ENCODE measurements at places on chromosomes 1 and 21.

DNA sequence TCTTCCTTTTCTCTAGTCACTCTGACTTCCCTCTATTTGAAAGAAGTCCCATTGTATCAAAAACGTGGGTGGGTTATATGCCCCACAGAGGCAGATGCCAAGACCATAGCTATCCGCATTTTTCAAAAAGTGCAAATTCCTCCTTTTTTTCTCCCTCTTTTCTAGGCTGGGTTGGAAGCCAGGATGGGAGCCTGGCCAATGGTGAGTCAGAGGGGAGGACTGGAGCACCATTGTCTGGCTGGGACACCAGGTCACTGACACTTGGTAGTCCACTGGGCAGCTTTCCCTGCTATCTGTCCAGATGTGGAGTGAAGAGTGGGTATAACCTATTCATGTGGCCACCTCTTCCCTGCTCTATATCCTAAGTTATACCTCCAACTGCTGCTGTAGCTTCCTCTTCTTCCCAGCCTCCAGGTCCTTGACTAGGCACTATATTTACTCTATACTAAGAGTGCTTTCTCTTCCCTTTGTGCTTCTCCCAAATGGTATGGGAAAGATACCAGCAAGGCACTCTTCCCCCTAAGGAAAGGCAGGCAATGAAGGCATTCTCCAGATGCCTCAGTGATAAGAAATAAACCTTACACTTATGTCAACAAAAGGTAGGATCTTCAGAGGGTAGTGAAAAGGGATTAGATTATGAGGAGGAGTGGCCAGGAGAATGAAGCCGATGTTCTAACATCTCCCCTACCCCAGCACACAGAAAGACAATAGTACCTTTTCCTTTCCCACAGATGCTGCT, 12.9 kb downstream of the PI4KB start:
- no peaks in the 10 kb centered on the region for H3K27me3 ChIP-seq
- peaks cover 7% of the 10 kb centered on the region for H3K36me3 ChIP-seq
- DNase-seq = no peak
- no peak overlapping the region for H3K4me3 ChIP-seq

DNA sequence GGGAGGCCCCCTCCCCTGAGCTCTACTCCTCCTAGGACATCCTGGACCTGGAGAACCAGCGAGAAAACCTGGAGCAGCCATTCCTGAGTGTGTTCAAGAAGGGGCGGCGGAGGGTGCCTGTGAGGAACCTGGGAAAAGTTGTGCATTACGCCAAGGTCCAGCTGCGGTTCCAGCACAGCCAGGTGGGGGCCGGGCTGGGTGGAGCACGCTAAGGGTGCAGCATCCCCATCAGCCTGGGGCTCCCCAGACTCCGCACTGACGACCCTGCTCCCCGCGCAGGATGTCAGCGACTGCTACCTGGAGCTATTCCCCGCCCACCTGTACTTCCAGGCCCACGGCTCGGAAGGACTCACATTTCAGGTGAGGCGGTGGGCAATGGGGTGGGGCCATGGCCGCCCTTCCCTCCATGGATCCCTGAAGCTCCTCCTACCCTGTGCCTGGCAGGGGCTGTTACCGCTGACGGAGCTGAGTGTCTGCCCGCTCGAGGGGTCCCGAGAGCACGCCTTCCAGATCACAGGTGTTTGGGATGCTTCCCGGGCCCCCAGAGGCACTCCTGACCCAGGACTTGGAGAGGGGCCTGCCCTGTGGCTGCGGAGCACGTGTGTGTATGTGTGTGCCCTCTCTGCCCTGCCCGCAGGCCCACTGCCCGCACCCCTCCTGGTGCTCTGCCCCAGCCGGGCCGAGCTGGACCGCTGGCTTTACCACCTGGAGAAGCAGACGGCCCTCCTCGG, 4.1 kb downstream of the PLEKHN1 start:
- no peak overlapping the region for H3K4me3 ChIP-seq
- peaks cover 63% of the 10 kb centered on the region for H3K27me3 ChIP-seq
- no peaks in the 10 kb centered on the region for H3K4me1 ChIP-seq
- H3K36me3 ChIP-seq = no peaks in the 10 kb centered on the region

- H3K36me3 ChIP-seq = peaks cover 6% of the 10 kb centered on the region
- no peaks in the 10 kb centered on the region for H3K27me3 ChIP-seq
- no peaks in the 10 kb centered on the region for H3K4me1 ChIP-seq
- DNase-seq = no peak
Measured at GRCh38 chr1:109314795-109315194, 8.0 kb upstream of the MYBPHL start.

DNA sequence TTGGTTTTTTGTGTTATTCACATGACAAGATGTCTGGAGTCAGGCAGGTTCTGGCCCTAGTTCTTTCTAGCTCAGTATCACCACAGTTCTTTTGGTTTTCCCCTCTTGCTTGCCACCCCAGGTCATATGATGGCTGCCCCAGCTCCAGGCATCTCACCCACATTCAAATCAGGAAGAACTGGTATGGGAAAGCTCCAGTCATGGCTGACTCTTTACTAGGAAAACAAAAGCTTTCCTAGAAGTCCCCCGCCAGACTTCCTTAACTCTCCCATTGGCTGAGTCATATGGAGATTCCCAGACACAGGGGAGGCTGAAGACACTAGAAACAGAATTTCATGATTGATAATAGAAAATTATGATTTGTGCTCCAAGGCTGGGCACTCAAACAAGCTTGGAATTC, 22.1 kb upstream of the EYA3 start:
- H3K27me3 ChIP-seq = peaks cover 2% of the 10 kb centered on the region
- peaks cover 2% of the 10 kb centered on the region for H3K4me1 ChIP-seq
- DNase-seq = no peak
- H3K27ac ChIP-seq = no peak overlapping the region
- H3K4me3 ChIP-seq = no peak overlapping the region
- H3K36me3 ChIP-seq = no peaks in the 10 kb centered on the region

DNA sequence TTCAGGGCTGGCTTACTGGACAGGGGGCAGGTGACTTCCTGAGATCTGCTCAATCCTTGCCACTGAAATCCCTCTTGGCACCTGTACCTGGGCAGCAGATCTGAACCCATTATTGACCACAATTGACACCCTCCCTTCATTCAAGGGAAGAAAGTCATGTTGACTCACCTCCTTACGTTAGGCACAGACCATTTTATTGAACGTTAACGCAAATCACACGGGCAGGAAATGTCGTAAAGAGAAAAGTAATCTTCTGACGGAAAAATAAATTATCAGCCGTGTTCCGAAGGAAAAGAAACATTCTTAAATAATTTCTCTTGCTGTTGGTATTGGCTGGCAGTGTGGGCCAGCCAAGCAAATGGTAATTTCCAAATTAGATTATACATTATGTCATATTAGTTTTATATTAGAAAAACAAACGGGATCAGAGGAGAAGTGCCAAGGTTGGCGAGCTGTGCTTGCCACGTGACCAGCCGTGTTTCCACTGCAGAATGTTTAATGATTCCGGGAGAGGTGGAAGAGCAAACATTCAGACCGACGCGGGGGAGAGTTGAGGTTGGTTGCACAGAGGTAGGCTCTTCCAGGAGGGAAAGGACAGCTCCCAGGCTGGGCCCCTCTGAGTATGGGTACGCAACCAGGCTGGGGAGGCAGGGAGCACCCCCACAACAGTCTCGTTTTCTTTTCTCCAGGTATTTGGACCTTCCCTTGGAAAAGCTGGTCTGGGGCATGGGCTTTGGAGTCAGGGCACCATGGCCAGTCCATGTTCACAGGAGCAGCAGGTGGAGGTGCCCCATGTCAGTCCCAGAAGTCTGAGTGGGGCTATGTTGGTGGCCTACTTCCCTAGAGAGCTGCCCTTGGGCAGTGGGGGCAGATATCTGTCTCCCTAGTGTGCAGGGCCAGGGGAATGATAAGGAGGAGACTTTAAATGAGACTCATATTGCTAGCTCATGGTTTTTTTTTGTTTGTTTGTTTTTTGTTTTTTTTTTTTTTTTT, 121.1 kb downstream of the FOXD2 start:
- peaks cover 19% of the 10 kb centered on the region for H3K27me3 ChIP-seq
- no peaks in the 10 kb centered on the region for H3K36me3 ChIP-seq
- H3K4me3 ChIP-seq = no peak overlapping the region
- H3K4me1 ChIP-seq = peaks cover 50% of the 10 kb centered on the region

DNA sequence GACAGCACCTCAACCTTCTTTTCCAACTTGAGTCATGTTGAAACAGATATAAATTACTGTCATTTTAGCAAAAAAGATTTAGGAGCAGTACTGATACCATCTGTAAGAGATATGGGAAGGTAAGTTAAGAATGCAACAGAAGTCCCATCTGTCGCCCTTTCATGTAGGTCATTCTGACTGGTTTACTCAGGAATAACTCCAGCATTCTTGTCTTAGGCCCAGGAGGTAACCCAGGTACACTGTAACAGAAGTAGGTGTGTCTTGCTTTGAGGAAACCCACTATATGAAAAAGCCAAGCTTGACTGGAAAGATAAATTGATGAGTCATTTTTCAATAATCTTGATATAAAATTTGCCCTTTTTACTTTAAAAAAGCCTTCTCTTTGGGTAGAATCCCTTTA, 35.4 kb downstream of the PGM1 start:
- H3K36me3 ChIP-seq = peaks cover 15% of the 10 kb centered on the region
- peaks cover 9% of the 10 kb centered on the region for H3K4me1 ChIP-seq
- H3K27me3 ChIP-seq = peaks cover 5% of the 10 kb centered on the region
- H3K27ac ChIP-seq = no peak overlapping the region
- DNase-seq = no peak

DNA sequence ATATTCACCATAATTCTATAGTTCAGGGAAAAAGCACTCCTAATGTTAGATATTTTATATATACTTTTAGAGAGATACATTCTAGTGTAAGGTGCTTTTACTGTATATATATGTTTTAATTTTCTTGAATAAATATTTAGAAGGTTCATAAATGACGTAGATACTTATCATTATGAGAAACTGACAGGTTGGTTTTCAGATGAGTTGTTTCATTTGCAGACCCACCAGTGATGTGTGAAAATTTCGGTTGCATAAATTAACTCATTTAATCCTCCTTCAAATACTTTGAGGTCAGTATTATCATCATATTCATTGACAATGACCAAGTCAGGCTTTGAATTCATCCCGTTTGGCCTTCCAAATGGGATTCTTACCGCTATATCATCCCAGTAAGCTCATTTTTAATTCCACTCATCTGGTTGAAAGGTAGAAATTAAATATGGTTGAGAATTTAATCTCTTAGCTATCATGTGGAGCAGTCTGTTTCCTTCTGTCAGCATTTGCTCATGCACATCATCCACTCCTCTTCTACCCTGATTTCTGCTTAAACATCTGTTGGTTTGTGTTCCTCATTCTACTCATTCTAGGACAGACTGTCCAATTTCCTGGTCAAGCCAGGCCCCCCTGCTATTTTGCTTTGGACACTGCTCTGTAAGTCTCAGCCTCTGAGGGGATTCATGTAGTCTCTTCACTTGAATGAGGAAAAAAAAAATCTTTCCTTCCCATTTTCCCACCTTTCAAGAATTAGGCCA, 1156.6 kb downstream of the PLA2G4A start:
- H3K27me3 ChIP-seq = no peaks in the 10 kb centered on the region
- peak overlapping the region; percentile 1 for H3K27ac ChIP-seq
- H3K36me3 ChIP-seq = no peaks in the 10 kb centered on the region
- no peak for DNase-seq
- H3K4me1 ChIP-seq = peaks cover 10% of the 10 kb centered on the region

GRCh38 chr1:70190180-70190579, 15.2 kb downstream of the LRRC40 start:
- no peak overlapping the region for H3K27ac ChIP-seq
- no peaks in the 10 kb centered on the region for H3K4me1 ChIP-seq
- H3K27me3 ChIP-seq = no peaks in the 10 kb centered on the region

DNA sequence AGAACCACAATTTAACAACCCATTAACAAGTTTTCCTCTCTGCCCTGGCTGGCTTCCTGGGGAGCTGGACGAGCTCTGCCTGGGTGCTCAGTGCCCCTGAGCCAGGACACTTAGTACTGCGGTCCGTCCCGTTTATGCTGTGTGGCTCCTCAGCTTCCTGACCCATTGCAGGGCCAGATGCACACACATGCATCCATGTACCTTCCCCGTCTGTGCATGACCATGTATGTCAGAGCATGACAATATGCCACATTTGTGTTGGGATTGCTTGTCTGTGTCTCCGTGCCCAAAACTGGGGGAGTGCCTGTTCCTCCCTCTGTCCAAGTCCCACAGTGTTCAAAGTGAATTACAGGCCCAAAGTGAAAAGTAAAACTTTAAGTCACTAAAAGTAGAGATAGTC, 9.7 kb upstream of the TFF3 start:
- H3K4me3 ChIP-seq = no peak overlapping the region
- no peak overlapping the region for H3K27ac ChIP-seq
- DNase-seq = no peak
- H3K4me1 ChIP-seq = no peaks in the 10 kb centered on the region

Measured in neural crest cell (in vitro differentiated cells).